ENCODE measurements at places on chromosomes 12 and 14.
A peak's percentile ranks its signal among the peaks of the same experiment; 100 is the strongest.

DNA sequence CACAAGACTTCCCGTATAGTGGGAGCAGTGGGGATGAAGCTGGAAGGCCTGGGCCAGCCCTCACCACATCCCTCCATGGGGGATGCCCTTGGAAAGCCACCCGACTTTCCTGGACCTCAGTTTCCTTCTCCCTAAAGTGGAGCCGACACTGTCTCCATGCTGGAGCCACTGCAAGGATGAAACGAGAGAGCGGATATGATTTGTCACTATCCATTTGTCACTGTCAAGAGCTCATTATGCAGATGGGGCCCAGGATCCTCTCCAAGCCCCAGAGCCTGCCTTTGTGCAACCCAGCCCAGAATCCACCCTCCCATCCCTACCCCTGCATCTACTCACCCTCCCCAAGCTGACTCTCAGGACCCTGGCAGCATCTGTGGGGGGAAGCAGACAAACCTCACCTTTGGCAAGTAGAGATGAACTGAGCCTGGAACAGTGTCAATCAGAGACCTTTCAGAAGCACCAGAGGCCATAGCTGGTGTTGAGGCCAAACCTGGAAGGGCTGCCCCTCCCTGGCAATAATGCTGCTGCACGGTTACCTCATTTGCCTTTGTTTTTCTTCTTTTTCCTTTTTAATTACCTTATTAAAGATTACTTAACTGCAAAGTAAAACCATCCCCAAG is 287.7 kb upstream of the RTL1 start:
- no peak for DNase-seq

- peak; percentile 35 for DNase-seq
These were observed 213.5 kb upstream of the SLC38A2 start for GRCh38 chr12:46585854-46586621.

- DNase-seq, result no peak
These were observed 13.7 kb downstream of the SIX4 start for GRCh38 chr14:60710494-60710893.

GRCh38 chr14:101862711-101863110 is 101.2 kb downstream of the PPP2R5C start:
- DNase-seq, result no peak

DNA sequence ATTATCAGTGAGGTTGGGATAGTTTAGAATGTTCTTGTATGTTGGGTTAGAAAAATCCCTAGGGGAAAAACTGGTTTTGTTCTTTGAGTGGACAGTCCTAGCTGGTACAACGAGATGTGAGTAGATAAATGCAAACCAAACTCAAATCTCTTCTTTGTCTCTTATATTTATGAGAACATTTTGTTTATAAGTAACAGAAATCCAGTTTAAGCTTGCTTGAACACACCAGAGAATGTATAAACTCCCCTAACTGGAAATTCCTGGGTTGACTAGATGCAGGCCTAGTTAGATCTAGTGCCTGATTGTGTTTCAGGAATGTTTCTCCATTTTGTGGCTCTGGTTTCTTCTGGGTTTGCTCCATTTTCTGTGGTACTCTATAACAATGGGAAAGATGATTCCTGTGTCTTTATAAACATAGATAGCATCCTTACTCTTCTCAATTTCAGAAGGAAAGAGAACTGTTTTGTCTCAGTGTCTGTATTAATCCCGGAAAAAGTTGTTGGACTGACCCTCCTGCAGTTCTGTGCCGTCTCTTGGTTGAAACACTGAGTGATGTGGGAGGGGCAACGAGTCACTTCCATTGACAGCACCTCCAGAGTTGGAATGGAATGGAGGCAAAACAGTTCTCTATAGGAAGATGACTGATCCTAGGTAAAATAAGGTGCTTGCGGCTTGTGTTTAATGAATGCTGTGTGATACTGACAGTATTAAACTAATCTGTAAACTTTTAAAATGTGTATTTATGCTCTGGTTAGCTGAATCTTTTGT is 244.8 kb downstream of the TMTC2 start:
- no peak for DNase-seq

- no peak for DNase-seq
These were observed 8.1 kb downstream of the SRSF5 start for GRCh38 chr14:69775012-69775411.

DNA sequence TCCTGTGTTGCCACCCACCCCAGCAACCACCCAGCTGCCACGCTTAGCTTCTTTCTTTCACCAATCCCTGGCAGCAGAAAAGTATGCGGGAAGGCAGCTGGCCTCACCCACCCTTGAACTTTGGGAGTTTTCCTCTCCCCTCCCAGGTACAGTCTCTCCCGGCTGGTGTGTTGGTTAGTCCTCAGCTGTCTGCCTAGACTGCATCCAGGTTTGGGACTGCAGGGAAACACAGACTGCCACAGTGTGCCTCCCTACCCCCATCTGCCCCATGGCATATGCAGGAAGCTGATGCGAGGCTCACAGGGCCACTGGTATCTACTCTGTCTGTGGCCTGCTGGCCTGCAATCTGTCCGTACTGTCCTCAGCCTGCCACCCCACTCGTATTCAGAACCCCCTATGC is 2.1 kb downstream of the CD9 start:
- DNase-seq, result no peak

DNA sequence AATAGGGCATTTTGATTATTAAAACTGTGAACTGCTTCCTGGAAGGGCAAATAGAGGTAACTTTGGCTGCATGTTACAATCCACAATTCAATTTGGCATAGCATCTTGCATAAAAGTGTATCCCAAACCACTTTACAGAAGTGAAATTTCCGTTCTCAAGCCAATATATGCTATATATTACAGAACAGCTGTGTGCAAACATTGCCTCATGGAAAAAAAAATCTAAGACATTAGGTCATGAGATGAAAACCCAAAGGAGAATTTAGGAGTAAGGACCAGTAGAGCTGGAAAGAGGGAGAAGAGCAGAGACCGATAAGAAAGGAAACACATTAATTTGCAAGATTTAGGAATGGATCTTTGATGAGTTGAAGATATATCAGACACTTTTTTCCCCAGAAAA is 239.2 kb downstream of the PAX9 start:
- no peak for DNase-seq

DNA sequence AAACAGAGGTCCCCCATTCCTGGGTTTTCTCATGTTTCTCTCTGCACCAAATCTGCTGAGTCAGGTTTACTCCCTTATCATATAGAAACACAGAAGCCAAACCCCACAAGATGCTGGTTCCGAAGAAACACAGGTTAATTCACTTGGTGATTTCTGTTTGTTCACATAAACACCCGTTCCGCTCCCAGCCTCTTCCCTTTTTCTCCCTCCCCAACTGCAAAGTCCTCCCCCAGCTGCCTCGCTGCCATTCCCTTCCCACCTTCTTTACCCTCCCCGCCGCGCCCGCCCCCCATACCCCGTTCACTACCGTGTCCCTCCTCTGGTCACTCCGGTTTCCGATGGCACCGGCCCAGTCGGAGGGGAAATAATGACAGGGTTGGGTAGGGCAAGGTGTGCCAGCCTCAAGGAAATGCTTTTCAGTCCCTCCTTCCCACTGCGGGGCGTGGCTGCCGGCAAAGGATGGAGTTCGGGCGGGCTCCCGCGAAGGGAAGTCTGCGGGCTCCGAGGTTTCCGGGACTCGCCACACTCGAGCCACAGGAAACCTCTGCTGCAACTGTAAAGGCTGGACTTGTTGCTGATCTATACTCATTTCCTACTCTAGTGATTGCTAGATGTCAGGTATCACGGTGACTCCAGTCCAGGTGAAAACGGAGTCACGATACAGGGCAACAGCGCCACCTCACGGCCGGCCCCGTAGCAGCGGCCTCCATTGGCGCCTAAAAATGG is at the start of gene STYK1:
Gene STYK1, minus strand, starts transcription at position 394 of the 726 bp plus-strand sequence. CDS start 39,434 bp downstream, outside the sequence.
- DNase-seq, result peak; percentile 23

DNA sequence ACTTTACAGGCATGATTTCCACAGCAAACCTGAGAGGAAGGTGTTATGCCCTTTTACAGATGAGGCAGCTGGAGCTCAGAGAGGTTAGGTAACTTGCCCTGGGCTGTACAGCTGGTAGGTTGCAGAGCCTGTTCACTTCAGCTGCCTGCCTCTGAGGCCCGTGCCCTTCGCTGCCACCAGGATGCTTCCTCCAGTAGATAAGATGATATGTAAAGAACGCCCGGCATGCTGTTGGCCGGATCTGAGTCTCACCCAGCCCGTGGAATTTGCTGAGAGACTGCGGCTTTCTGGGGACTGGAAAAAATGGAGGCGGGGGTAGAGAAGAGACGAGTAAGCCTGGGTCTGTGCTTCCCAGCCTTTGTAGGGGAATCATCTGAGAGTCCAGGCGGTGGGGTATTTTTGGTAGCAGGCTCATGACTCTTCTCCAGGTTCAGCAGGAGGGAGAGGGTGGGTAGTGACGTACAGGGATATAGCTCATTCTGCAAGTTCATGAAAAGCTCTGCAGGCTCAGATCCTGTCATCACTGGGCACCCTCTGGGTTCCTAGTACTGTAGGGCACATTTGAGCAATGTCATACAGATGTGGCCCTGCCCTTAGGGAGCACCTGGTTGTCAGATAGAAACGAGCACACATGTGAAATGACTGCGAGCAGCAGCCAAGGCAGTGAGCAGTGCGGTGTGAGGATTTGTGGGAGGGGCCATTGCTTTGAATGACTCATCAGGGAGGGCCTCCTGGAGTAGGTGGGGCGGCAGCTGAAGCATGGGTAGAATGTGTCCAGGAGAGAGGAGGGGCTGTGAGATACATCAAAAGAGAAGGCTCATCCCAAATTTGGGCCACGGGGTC is 159.4 kb downstream of the TSPAN9 start:
- DNase-seq, result no peak

GRCh38 chr14:96894966-96895365 is 97.8 kb downstream of the VRK1 start:
- no peak for DNase-seq

- DNase-seq, result no peak
These were observed 48.7 kb downstream of the PLEKHG3 start for GRCh38 chr14:64752909-64753308.

- no peak for DNase-seq
These were observed 19.4 kb upstream of the SNX6 start for GRCh38 chr14:34649344-34649743.

- DNase-seq, result no peak
These were observed 24.2 kb upstream of the INF2 start for GRCh38 chr14:104665114-104665656.

DNA sequence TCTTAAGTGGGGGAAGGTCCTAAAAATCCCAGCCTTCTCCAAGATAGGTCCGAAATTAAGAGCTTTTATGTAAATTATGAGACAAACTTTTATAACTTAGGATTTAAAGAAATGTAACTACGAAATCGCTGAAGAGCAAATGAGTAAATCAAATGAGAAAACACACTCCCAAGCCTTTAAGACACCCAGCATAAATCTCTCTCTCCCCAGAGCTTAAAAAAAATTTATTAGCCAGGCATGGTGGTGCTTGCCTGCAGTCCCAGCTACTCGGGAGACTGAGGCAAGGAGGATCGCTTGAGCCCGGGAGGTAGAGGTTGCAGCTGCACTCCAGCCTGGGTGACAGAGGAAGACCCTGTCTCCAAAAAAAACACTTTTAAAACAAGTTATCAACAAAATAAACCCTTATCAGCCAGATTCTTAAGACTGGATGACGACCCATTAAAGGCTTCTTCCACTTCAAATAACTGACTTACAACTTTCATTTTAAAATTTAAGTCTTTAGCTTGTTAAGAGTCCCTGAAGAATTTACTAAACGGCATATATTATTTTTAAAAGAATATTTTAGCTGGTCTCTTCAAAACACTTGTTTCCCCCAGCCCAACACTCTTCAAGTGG is 3.2 kb downstream of the PTGES3 start:
- DNase-seq, result no peak

GRCh38 chr14:68140076-68140741 is 320.6 kb downstream of the RAD51B start:
- DNase-seq, result no peak
